ENCODE measurements at places on chromosomes 7 and 10.

GRCh38 chr7:123502201-123502600 lies 32.2 kb downstream of the IQUB start:
- DNase-seq, result no peak

DNA sequence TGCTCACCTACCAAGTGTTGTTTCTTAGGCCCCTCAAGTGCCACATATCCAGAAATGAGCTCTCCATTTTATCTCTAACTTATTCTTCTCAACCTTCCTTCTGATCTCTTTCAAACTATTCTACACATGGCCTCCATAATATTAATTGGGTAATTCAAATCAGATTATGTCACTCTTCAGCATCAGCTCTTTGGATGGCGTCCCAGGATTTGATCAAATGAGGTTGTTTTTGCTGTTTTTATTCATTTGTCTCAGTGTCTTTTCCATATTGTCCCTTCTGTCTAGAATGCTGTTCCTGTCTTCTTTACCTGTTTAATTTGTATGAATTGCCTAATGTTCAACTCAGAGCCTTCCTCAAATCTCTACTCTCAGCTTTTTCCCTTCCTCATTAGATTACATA lies 234.6 kb upstream of the CXCL12 start:
- no peak for DNase-seq

- DNase-seq, result no peak
These were observed 45.0 kb upstream of the CACUL1 start for GRCh38 chr10:118799777-118800176.

GRCh38 chr7:138917771-138918170 lies 63.4 kb downstream of the KIAA1549 start:
- no peak for DNase-seq

GRCh38 chr10:104043854-104044253 lies 41.8 kb downstream of the COL17A1 start:
- no peak for DNase-seq

- no peak for DNase-seq
These were observed 194.1 kb upstream of the LYZL2 start for GRCh38 chr10:30823651-30824050.

DNA sequence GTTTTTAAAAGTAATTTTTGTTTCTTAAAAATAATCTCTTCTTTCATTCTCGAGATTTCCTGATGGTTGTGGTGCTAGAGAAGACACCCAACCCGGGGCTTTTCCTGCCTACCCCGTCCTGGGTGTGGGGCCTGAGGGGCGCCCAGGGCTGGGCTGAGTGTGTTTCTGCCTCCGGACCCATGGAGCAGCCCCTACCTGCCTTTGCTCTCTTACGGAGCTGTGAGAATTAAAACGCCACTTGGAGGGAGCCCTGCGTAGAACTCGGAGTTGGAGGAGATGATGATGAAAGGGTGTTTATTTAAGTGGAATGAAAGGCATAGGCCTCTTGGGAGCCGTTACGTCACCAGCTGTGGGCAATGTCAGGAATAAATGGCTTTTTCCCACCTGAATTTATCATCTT lies 261.8 kb upstream of the SHH start:
- no peak for DNase-seq

- DNase-seq, result no peak
These were observed 1082.9 kb downstream of the LRMDA start for GRCh38 chr10:76514321-76514720.

- no peak for DNase-seq
These were observed 67.0 kb downstream of the ATE1 start for GRCh38 chr10:121860810-121861209.

DNA sequence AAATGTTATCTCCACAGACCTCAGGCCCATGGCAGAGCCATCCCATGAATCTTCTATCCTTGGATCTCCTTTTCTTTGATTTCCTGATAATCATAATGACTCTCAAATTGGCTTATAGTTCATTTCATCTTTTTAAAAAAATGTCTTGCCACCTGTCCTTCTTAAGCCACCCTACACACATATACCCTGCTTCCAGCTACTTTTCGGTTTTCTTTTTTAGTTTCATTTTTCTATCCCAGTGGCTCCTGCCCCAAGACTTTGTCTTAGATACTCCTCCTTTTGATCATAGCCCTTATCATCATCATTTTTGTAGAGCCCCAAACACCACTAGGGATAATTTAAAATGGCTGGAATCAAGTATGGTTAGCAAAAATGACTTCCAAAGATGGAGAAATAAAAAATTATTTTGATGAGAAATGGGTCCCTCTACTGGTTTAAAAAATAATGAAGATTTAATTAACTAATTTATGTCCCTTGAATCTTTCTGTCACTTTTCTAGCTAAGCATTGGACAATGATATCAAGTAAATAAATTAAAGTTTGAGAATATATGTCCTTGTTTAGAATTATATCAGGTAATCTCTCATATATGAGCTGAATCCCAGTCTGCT lies 277.3 kb upstream of the SEMA3D start:
- no peak for DNase-seq

DNA sequence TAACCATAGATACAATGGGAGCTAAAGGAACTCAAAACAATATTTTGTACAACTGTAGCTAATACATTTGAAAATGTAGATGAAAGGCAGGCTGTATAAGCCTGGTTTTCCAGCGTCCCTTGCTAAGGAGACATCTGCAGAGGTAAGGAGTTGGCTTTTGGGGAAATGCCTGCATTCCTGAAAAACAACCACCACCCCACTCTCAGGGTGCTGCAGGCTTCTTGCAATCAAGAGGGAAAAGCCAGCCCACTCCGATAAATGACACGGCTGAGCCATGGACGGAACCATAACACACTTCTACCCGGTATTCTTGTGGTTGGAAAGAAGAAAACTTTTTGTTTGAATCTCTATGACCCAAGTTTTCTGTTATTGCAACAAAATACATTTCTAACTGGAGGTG lies 200.3 kb downstream of the TEX36 start:
- no peak for DNase-seq

DNA sequence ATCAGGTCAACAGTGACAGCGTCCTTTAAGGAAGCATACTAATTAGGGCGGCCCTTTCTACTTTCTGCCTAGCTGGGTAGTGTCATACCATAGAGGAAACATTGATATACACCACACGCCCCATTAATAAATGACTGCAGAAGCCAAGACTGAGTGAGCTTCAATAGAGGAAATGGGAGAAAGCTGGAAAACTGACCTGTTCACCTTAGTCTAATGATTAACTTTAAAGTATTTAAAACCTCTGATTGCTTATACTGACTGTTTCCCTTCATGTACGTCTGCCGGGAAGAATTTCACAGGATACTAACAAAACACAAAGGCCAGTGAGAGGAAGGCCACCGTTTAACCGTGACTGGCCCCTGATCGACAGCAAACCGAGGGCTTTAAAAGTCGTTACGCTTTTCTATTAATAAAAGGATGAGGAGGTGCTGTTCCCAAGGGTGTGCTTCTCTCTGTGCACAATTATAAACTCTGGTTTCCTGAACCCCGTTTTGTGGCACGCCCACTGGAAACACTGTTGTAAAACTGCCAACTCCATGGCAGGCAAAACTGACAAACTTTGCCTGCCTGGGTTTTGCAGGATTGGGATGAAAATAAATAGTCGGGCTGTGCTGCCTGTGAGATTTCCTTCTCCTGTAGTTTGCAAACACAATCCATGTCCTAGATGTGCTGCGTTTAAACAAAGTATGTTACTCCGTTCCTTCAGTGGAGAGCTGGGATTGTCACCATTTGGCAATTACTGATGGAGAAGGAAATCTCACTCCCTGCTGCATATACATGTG lies 137.6 kb downstream of the NRP1 start:
- DNase-seq, result no peak

DNA sequence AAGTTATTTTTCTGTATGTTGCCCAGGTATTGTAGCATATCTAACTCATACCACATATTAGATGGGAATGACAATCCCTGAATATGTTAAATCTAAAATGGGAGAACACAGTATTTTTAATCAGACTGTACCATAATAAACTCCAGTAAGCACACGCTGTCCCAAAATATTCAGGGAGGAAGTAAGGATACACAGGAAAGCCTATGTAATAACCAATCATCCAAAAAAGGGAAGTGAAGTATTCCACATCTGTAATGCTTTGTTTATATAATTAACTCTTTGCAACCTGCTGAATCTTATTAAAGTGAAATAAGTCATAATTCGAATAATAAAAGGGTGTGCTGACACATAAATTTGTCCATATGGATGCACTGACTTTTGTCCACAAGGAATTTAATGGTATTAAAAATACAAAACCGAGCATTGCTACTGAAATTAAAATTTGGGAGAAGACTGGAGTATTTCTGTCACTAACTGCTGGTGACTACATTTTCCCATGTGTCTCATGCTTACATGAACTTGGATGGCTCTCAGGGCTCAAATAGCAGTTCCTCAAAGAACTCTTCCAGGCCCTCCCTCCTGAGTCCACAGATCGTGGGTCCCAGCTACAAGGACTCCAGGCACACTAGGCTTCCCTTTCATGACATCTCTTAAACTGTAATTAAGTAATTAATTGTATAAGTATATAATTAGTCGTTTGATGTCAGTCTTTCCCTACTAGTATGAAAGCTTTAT lies 120.6 kb downstream of the NEBL start:
- DNase-seq, result no peak

GRCh38 chr10:37857287-37858211 lies at the start of gene ZNF248:
TSS of gene ZNF248 (minus strand) at chr10:37857610. CDS start at chr10:37856310, 1,300 bp downstream.
- DNase-seq, result peak; percentile 93

GRCh38 chr7:66125052-66125694 lies 10.5 kb downstream of the CRCP start:
- no peak for DNase-seq

- DNase-seq, result no peak
These were observed 91.6 kb upstream of the COL1A2 start for GRCh38 chr7:94303118-94303517.

DNA sequence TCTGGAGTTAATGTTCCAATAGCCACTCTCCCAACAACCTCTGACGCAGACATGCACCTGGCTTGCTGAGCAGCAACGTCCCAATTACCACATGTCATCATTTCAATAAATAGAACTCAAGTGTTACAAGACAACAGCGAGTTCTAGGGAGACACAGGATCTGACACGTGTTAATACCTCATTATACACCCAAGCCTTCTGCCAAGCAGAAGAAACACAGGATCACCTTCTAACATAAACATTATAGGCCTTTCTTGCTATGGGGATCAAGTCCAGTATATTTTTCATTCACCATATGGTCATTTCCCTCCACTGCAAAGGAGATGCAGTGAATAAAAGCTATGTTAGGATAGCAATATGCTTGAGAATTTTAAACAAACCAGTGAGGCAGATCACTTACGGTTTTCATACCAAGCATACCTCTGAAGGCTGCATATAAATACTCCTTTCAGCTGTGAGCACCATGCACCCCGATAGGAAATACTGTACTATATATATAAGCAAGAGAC lies 74.2 kb downstream of the JAZF1 start:
- no peak for DNase-seq

DNA sequence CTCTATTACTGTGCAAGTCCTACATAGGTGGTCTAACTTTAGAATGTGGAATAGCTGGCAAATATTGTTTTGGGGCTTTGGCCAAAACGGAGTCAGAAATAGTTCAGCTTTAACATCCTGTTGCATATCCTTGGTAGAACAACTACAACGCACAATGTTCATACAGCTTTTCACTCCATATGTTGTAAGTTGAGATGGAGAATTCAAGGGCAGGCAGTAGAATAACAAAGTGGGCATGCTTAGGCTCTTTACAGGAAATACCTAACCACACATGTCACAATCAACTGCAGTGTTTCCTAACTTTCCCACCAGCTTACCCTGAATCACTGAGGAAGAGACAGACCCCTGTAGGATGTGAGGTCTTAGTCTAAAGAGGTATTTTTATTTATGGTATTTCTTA lies 122.3 kb downstream of the PPP1R3A start:
- no peak for DNase-seq

GRCh38 chr10:75292794-75293445 lies 57.2 kb upstream of the COMTD1 start:
- no peak for DNase-seq

- DNase-seq, result no peak
These were observed 39.2 kb downstream of the SAMD8 start for GRCh38 chr10:75150656-75151055.

DNA sequence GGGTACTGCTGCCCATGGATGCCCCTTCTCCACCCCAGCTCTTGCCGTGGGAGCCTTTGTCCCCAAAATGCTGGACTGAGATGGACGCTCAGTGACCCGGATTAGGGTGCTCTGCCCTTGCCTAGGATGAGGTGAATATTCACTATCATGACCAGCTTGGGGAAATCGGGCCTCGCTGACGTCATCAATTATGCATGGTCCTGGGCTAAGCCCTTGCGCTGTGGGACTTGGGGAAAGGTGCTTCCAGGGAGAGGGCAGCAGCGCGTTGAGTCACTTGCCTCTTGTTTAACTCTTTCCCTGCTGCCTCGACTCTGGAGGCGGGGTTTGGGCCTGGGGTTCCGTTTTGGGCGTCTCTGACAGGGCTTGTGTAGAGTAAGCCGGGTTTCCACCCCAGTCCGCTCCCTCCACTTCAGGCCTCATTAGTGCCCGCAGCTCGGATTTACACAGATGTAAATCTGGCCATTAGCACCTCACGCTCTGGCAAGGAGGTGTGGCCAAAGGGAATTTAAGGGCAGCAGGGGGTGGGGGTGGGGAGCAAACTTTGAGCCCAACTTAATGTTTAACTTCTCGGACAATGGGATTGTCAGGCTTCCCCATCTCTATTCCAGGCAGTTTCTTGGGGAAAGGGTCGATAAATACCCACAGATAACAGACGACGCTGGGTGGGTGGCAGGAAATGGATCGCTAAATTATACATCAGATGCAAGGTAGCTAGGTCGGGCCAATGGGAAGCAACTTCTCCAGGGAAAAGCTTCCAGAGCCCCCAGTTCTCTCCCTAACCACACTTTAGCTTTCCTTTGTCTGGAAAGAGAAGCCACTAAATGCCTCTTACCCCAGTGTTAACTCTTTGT lies 51.3 kb upstream of the TCF7L2 start:
- DNase-seq, result no peak

DNA sequence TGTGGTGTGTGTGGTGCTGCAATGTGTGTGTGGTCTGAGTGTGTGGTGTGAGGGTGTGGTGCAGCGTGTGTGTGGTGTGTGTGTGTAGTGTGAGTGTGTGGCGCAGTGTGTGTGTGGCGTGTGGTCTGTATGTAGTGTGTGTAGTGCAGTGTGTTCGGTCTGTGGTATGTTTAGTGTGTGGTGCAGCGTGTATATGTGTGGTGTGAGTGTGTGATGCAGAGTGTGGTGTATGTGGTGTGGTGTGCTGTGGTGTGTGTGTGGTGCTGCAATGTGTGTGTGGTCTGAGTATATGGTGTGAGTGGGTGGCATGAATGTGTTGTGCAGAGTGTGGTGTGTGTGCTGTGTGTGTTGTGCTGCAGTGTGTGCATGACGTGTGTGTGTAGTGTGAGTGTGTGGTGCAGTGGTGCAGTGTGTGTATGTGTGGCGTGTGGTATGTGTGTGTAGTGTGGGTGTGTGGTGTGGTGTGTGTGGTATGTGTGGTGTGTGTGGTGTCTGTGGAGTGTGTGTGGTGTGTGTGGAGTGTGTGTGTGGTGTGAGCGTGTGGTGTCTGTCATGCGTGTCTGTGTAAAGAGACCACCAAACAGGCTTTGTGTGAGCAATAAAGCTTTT lies 31.0 kb upstream of the PODXL start:
- no peak for DNase-seq

GRCh38 chr10:3624367-3624766 lies 160.6 kb downstream of the KLF6 start:
- no peak for DNase-seq

GRCh38 chr10:127410030-127410429 lies 139.1 kb upstream of the NPS start:
- no peak for DNase-seq

Measured in CD8-positive, alpha-beta memory T cell (primary cell).